Muscle of arm (tissue), 14 donors: ENCODE measurements at places on chromosomes 7 and 10. TPM values are rescaled to one million over a fixed set of nuclear protein-coding genes. Genes with fewer than 3 reads are reported as not detected.

DNA sequence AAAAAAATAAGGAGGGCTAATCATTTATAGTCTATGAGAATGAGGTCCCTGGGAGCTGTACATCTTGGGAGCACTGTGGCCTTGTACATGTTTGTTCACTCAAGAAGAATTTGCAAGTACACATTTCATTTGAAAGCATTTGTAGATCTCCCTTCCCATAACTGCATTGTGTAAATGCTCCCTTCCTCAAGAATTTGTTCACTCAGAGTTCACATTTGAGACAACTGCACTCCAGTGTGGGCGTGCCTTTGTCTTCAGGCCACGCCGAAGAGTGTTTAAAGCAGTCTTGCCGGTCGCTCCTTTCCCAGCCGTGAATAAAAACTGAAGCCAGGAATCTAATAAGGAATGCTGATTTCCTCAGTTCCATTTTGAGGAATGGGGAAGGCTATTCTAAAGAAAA is 291.1 kb upstream of the LYZL1 start:
- no peak for DNase-seq

DNA sequence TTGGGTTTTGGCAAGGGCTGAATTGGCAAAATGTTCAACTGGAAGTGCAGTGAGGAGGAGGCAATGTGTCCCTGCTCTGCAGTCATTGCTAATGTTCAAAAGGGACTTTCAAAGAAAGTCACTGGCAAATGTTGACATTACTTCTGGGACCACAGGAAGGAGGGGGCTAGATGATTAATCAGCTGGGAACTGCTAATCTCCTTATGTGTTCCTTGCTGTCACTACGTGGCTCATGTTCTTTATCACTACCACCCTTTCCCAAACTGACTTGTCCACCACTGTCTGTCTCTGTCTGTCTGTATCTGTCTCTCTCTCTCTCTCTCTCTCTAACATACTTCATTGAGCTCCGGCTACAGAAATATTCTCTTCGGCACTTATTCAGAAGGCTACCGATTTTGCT is 86.9 kb upstream of the MTPN start:
- DNase-seq, result no peak

GRCh38 chr7:82156168-82156567 is 287.4 kb downstream of the CACNA2D1 start:
- DNase-seq, result no peak

GRCh38 chr10:34407324-34407805 is 407.7 kb downstream of the PARD3 start:
- no peak for DNase-seq

Gene KCNMA1
- 20.1 TPM for polyA plus RNA-seq

- no peak for DNase-seq
Measured at GRCh38 chr10:90925079-90926029, 4.5 kb upstream of the ANKRD1 start.
